ENCODE measurements at places on chromosomes 16 and 17.

- DNase-seq, result peak; percentile 52
Observed at GRCh38 chr16:78437352-78437968, 338.0 kb downstream of the WWOX start.

GRCh38 chr17:69913216-69913615 is 161.8 kb upstream of the KCNJ16 start:
- DNase-seq, result no peak

DNA sequence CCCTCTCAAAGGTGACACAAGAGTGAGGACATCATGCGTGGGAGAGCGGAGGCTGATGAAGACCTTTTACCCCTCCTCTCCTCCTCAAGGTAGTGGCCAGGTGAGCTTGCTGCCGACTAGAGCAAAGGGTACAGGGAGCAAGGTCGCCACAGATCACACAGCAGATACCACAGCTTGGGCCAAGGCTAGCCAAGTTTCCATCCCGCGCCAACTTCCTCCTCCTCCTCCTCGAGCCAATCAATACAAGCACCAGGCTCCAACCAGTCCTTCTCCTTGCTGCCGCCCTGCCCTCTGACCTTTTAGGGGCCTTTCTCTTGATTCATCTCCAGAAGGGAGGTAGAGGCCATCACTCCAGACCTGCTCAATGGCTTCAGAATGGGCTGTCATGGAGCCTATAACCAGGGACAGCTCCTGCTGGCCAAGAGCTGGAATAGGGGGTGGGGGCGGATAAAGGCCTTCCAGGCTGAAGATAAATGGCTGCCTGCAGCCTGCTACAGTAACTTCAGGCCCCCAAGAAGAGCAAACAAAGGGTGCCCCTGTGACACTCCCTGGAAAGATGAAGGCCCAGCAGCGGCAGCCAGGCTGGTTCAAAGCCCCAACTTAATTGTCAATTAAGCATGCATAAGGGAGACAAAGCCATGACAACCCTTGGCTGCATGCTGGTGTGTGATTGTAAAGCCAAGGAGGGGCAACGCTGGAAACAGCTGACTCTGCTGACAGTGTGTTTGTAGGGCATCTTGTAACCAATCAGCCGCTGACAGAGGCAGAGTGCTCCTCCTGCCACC is 17.8 kb downstream of the HNF1B start:
- no peak for DNase-seq

DNA sequence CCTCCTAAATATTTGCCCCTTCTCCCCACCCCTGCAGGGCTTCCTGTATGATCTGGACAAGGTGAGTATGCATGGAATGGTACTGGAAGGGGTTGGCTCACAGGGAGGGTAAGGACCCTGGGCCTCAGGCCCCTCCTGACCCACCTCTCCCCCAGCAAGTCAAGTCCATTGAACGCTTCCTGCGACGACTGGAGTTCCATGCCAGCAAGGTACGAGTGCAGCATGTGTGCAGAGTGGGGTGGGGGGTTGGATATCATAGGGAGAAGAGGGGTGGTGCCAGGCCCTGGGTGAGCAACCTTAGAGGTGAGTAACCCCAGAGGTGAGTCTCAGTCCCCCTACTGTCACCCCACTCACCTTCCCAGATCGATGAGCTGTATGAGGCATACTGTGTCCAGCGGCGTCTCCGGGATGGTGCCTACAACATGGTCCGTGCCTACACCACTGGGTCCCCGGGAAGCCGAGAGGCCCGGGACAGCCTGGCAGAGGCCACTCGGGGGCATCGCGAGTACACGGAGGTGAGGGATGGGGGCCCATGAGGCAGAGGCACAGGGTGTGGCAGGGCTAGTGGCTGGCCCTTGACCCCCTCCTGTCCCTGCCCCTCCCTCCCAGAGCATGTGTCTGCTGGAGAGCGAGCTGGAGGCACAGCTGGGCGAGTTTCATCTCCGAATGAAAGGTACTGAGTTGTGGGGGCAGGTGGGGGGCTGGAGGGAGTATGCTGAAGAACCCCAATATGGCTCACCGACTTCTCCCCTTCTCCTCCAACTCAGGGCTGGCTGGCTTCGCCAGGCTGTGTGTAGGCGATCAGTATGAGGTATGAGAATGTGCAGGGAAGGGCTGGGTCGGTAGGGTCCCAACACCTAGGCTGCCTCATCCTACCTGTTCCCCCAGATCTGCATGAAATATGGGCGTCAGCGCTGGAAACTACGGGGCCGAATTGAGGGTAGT is 11.3 kb downstream of the RIPOR1 start:
- no peak for DNase-seq

DNA sequence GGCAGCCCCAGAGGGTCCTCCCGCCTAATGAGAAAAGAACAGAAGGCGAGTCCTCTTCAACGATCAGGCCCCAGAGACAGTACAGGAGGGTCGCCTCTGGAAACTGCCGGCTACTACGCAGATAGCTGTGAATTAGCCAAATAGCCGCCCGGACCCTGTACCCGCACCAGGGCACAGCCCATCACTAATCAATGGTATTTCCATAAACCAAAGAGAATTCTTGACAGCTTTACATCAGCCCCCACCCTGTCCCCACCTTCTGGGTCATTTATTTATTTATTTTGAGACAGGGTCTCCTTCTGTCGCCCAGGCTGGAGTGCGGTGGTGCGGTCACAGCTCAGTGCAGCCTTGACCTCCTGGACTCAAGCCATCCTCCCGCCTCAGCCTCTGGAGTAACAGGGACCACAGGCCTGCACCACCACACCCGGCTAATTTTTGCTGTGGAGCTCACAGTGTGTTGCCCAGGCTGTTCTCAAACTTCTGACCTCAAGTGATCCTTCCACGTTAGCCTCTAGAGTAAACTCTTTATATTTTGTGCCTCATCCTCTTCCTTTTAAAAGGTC is 805 bp upstream of the CLCN7 start:
- no peak for DNase-seq
